Memory B cell (primary cell): ENCODE measurements at places on chromosomes 2 and 18.

- DNase-seq: no peak
These were observed 36.6 kb downstream of the TTC32 start for GRCh38 chr2:19865151-19865550.

DNA sequence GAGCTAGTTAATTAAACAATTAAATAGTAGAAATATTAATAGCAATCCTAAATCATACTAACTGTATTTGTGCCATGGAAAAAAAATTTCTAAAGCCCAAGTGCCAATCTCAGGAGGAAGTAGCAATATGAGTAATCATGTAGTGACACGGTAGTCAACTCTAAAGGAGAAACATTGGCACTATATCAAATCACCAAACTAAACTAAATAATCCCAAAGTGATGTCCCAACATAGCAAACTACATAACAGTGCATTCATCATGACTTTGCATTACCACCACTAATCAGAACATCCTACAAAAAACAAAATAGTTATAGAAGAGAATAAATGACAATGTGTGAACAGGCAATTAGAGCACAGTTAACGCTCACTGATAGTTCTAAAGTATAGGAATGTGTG, 195.1 kb downstream of the EXOC6B start:
- no peak for DNase-seq

- no peak for DNase-seq
These were observed 7.1 kb downstream of the KCNE4 start for GRCh38 chr2:223058952-223059716.

DNA sequence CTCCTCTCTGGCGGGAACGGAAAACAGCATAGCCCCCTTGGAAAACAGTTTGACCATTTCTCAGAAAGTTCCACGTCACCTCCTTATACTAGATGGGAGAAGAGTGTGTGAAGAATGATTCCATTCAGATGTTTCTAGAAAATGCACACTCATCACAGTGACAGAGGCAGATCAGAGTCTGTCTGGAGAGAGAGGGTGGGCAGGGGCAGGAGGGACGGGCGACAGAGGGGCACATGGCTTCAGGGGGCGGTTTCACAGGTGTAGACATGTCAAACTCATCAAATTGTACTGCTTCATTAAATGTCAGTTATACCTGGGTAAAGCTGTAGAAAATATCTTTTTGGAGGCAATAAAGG, 88.8 kb upstream of the TAF1B start:
- DNase-seq: no peak

GRCh38 chr18:39586741-39587140, 2021.1 kb upstream of the CELF4 start:
- no peak for DNase-seq

DNA sequence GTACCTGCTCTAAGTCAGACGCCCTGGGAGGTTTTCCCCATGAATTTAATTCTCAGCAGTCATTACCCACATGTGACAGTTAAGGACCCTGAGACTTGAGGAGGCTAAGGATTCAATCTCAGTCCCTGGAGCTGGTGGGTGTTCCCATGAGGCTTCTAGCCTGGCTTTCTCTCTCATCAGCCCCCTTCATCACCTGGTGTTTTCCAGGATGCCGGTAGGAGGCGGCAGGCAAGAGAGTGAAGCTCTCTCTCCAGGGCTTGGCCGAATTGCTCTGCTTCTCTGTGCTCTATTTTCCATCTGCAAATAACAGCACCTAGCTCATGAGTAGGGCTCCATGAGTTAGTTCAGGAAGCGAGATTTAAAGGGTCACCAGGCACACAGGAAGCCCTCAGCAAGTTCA, 241.9 kb downstream of the PTPRM start:
- DNase-seq: no peak

DNA sequence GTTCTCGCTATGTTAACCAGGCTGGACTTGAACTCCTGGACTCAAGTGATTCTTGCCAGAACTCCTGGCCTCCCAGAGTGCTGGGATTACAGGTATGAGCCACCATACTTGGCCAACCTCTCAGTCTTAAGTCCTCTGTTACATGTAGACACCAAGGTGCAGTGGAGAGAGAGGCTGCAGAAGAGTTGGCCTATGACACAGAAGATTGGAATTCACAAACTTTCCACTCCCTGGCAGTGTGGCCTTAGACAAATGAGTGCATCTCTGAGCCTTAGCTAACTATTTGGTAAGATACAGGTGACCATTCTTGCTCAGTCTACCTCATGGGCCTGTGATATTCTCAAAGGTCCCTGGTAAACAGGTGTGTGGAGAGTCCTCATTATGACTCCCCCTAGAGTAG, 159.7 kb downstream of the MYCN start:
- DNase-seq: no peak

GRCh38 chr2:9714630-9715214, 83.9 kb upstream of the YWHAQ start:
- no peak for DNase-seq

DNA sequence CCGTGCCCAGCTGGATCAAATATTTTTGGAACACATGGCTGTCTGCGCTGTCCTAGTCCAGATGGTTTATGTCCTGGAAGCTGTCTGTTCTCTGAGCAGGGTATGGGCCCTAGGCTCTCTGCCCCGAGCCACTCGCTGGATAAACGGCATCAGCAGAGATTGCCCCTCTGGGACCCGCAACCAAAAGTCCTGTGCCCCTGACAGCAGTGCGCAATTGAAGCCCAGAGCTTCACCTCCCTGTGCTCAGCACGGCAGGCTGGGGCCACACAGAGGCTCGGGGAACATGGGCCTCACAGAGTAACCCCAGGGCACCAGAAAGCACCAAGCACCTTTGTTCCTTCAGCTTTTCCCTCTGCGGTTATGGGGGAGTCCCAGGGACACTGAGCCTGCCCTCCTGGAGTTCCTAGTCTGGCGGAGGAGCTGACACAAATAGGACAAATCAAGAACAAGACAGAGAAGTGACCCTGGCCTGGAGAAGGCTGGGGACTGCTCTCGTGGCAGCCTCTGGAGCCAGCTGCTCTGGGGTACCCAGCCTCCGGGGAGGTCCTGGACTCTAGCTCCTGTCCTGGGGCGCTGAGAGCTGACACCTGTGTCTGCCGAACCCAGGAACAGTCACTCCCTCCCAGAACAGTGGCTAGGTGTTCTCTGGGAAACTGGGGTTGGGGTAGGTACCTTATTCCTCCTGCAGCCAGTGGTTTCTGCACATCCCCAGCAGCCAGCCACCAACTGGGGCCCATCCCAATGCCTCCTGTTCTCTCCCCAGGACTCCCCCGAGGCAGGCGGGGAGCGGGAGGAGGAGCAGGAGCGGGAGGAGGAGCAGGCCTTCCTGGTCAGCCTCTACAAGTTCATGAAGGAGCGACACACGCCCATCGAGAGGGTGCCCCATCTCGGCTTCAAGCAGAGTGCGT, 12.3 kb downstream of the ARID5A start:
- DNase-seq: no peak

DNA sequence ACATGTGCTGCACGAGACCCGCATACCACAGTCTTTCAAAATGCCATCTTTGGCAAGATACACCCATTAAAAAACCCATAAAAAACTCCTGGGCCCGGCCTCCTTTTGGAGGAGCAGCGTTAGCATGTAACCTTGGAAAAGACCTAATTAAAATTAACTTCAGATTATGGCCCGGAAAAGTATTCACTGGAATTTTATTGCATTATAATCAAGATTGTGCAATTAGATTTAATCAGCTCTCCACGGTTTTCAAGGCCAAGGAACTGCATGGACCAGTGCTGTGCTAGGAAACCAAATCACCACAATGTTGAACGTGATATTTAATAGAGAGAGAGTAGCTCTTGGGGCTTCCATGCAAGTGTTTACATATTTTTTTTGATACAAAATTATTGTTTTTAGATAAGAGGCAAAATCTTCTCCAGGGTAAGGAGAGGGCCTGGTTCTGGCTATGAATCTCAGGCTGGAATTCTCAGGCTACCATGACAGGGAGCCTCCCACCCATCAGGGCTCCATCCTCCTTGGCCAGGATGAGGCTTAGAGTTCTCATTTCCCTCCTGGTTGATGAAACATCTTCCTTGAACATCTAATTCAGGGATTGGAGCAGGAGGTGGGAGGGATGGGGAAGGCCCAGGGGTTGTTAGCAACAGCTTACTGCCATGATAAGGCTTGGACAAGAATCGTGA, 82.0 kb upstream of the TTC39C start:
- no peak for DNase-seq

- no peak for DNase-seq
These were observed 64.9 kb upstream of the OTOS start for GRCh38 chr2:240205348-240205747.

DNA sequence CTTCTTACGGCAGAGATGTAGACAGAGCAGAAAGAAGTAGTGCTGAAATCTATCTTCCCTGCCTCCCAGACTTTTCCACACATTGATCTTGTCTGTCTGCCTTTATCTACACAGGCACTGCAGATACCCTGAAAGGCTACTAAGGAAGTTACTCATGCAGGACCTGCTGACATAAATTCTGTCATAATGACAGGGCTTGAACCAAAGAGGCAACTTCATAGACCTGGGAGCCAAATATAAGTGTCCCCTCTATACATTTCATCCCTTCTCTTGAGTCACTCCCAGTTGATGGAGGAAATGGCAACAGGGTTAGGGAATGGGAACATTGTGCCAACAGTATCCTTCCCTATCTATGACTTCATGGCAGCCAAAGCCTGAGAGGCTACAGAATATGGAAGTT, 157.5 kb downstream of the TNS1 start:
- no peak for DNase-seq

DNA sequence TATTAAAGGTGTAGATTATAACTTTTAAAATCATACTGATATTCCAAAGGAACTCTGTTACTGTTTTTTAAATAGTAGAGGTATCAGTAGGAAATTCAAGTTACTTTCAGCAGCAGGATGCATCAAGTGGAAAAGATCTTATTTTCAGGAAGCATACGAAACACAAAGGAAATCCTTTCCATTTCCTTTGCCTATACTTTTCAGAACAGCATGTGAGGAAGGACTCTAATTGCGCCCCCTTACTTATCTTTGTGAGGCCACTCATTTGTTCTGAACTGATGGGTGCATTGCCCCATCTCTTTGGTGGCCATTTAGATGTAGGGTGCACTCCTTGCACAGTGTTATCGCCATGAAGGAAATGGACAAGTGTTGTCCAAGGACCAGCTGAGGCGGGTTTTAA, 145.3 kb downstream of the BABAM2 start:
- DNase-seq: no peak

DNA sequence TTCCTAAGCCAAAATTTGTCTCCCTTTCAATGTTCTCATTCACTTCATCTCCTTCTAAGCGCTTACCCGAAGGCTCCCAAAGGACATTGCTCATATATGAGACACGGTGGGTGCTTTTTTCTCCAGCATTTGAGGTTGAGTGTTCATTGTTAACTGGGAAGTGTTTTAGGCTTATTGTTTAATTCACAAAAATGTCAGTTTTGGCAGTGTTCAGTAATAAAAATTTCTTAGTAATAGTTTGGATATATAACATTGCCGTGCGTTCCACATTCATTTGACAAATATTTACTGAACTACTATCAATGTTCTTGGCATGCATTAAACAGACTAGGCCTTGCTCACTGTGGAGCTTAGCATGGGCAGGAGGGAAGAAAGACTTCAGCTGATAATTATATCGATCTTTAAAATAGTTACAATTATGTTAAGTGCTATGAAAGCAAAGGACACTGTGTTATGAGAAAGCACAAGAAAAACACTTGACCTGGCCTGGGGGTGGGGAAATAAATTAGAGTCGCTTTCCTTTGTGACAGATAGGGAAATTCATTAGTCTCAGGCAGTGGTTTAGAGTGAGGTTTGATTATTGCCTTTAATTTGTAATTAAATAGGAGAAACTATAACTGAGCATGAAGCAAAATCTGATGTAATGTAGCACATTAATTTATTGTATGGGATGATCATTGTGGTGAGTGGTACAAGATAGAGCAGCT, 82.2 kb upstream of the DOCK10 start:
- no peak for DNase-seq

GRCh38 chr2:174328961-174329715, 5.6 kb upstream of the SP9 start:
- DNase-seq: no peak

- no peak for DNase-seq
These were observed 1057.5 kb upstream of the FAM98A start for GRCh38 chr2:34656632-34657031.

GRCh38 chr2:37771600-37772088, 100.2 kb upstream of the CDC42EP3 start:
- DNase-seq: no peak

- no peak for DNase-seq
These were observed 54.4 kb downstream of the TWIST2 start for GRCh38 chr2:238902285-238902684.

- DNase-seq: no peak
These were observed 194.9 kb upstream of the KYNU start for GRCh38 chr2:142682528-142682927.

GRCh38 chr2:161424891-161425727, 9.0 kb downstream of the TBR1 start:
- no peak for DNase-seq

DNA sequence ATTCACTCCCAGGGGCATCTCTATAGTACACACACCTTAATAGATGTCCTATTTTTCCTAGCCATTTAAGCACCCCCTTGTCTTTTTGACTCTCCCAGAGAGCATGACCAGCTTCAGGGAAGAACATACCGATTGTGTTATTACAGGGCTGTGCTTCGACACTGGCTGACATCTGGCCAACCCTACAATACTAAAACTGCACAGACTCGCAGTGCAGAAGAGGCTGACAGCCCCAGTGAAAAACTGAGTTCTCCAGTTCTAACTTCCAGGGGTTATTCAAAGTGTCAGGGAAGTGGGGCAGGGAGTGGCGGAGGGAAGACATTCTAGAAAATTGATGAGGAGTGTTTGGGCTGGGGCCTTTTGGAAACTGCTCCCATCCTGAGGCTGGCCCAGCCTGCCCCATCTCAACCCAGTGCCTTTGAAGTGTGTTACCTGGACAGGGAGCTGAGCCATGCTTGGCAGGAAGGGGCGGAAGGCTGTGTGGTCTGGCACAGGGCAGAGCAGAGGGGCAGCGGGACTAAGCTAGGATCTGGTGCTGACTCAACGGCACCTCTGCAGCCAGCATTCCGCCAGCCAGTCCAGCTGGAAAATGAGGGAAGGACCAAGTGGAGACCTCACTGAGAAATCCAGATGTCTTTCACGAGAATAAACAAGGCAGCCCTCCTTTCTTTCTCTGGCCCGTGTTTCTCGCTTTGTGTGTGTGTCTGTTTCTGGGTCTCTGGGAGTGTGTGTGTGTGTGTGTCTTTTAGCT, 15.4 kb upstream of the IGFBP5 start:
- DNase-seq: no peak

DNA sequence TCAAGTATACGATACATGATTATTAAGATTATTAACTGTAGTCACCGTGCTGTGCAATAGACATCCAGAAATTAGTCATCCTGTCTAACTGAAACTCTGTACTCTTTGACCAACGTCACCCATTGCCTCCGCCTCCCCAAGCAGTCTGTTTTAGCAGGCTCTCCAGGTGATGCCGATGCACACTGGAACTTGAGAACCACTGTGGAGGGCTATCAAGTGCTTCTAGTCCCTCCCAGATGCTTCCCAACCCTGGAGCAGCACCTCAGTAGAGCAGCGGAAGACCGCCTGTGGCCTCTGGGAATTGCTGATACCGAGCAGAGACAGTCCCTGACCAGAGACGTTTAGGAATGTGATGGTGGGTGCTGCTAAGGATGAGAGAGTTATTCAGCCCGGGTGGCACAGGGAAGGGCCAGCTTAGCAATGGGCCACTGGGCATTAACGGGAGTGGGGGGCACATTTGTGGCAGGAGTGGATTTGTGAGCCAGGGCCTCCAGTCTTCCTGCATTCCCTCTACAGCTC, 50.7 kb downstream of the LIPG start:
- no peak for DNase-seq
